Esophagus squamous epithelium (tissue), 5 donors: ENCODE measurements at places on chromosomes 2 and 18.

DNA sequence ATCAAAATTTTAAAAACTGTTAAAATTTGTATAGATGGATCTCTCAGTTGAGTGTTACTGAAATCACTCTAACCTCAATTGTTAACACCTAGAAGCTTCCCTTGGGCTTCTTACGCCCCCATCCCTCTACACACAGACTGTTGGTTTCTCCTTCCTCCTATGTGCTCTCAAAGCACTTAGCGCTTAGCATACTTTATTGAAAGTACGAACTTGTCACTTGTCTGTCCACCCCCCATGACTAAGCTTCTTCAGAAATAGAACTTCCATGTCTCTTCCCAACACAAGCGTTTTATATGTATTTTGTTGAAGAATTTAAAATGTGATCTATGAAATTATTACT lies 441 bp downstream of the MPHOSPH10 start:
- DNase-seq, result no peak

GRCh38 chr2:132669908-132670495 lies at the start of gene LYPD1:
Gene LYPD1 (minus strand): TSS chr2:132670205. CDS start chr2:132669932, 273 bp downstream.
- DNase-seq, result no peak

GRCh38 chr2:212816267-212816666 lies 277.7 kb upstream of the ERBB4 start:
- DNase-seq, result no peak

GRCh38 chr2:220789961-220790360 lies 782.1 kb downstream of the EPHA4 start:
- DNase-seq, result no peak
